ENCODE measurements at places on chromosomes 16 and 17.

- DNase-seq = peak; percentile 93
These were observed 2.1 kb downstream of the SSTR2 start for GRCh38 chr17:73166731-73167581.

GRCh38 chr16:71474864-71475263 is 12.8 kb upstream of the ZNF23 start:
- DNase-seq = peak; percentile 18

GRCh38 chr17:31722251-31723056 is 136.6 kb downstream of the COPRS start:
- no peak for DNase-seq

DNA sequence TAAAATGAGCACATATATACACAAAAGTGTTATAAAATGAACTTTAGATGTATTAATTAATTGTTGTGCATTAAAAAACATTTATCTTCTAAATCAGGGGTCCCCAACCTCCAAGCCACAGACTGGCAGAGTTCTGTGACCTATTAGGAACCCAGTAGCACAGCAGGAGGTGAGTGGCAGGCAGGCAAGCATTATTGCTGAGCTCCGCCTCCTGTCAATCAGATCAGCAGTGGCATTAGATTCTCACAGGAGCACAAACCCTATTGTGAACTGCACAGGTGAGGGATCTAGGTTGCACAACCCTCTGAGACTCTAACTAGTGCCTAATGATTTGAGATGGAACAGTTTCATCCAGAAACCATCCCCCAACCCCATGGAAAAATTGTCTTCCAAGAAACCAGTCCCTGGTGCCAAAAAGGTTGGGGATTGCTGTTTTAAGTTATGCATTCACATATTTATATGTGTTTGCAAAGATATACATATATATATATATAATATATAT is 583.7 kb downstream of the KCNJ2 start:
- DNase-seq = no peak

DNA sequence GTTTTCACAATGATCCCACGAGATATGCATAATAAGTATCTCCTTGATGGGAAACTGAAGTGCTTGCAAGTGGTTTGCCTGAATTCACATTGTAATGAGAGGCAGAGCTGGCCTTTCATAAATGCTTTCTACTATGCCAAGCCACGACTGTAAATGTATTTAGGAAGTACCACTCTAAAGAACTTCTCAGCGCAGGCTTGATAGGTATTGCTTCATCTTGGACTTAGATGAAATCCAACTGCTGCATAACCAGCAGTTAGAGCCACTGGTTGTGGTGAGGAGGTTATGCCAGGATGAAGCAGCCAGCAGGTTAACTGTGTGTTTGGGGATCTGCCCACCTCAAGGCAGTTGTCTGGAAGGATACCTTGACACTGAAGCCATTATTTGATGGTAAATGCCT is 26.8 kb downstream of the MARCHF10 start:
- DNase-seq = no peak

DNA sequence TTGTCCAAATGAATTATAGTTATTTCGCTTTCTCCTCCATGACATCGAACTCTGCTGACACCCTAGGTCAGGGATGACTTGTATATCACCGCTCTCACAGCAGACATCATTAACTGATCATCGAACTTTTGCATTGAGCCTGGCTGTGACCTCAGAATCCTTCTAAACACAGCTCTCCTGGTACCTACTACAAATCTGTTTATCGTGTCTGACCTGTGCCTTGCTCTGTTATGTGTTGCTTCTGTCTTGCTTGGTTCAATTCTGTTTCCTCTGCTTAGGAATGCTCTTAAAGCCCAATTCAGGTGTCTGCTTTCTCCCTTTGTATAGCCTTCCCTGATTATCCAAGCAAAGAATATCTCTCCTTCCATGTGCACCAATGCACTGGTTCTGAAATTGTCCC is 78.3 kb downstream of the CYLD start:
- DNase-seq = no peak

- no peak for DNase-seq
These were observed 1.2 kb downstream of the SLC6A4 start for GRCh38 chr17:30234296-30234695.

GRCh38 chr17:8468127-8468526 is 32.4 kb downstream of the NDEL1 start:
- DNase-seq = no peak

- no peak for DNase-seq
These were observed 193.4 kb downstream of the LGALS9B start for GRCh38 chr17:20273741-20274500.

- DNase-seq = peak; percentile 19
These were observed 157.0 kb downstream of the CPPED1 start for GRCh38 chr16:12646490-12647274.

- no peak for DNase-seq
These were observed 18.4 kb downstream of the CNTNAP1 start for GRCh38 chr17:42700586-42701289.

- no peak for DNase-seq
These were observed 1.3 kb downstream of the WNK4 start for GRCh38 chr17:42781639-42782165.

GRCh38 chr16:19354371-19354770 is 63.3 kb upstream of the TMC5 start:
- DNase-seq = no peak

GRCh38 chr16:57540387-57540786 is 2.1 kb upstream of the ADGRG5 start:
- DNase-seq = no peak

- DNase-seq = no peak
These were observed 314.9 kb downstream of the CEP112 start for GRCh38 chr17:65876985-65877384.

DNA sequence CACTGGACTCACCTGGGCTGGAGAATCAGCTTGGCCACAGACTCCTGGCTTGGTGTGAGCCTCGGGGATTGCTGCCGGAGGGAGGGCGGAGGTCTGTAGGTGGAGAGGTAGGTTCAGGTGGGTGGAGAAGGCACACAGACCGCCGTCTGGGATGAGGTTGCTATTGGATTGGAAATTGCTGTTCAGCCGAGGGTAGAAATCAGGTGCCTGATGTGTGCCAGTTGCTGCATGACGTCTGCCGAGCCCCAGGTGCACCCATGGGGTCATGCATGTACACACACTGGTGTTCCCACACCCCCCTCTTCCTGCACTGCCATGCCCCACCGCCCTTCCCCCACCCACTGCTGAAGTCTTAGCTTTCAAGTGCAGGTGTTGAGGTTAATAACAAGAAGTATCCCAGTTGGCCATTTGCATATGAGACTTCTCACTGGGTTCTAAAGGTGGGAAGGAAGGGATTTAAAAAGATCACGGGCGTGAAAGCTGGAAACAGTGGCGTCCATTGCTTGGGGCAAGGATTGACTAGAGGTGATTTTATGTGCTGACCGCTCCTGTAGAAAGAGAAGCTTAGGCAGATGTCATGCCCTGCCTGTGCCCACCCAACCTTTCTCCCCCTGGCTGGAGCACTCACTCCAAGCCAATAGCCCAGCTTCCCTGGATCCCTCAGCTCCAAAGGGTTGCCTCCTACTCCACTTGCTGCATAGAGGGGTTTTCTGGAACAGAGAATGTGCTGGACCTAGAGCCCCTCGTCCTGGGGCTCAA is 193.6 kb downstream of the CCDC182 start:
- no peak for DNase-seq

GRCh38 chr17:82444284-82444893 is 6.2 kb downstream of the CYBC1 start:
- DNase-seq = no peak

DNA sequence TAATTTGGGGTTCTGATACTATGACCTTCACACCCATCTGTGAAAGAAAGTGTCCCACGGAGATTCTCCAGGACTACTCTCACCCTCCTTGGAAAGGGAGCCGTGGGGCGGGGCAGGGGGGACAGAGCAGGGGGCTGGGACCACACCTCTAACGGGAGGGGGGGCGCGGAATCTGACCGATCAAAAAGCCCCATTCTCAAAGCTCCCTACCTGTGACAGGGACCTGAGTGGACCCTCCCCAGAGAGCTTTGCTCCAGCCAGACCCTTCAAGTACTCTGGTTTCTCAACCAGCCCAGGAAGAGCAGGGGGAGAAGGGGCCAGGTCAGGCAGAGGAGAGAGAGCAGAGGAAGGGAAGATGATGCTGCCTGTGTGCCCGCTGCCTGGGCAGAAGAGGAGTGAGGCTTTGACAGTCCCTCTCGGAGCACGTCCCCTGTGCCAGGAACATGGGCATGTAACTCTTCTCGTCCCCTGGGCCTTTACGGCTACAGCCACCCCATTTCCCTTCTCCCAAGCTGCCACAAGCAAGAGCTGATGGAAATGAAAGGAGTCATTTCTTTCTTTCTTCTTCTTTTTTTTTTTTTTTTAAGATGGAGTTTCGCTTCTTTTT is 682 bp downstream of the XAF1 start:
- DNase-seq = peak; percentile 24

DNA sequence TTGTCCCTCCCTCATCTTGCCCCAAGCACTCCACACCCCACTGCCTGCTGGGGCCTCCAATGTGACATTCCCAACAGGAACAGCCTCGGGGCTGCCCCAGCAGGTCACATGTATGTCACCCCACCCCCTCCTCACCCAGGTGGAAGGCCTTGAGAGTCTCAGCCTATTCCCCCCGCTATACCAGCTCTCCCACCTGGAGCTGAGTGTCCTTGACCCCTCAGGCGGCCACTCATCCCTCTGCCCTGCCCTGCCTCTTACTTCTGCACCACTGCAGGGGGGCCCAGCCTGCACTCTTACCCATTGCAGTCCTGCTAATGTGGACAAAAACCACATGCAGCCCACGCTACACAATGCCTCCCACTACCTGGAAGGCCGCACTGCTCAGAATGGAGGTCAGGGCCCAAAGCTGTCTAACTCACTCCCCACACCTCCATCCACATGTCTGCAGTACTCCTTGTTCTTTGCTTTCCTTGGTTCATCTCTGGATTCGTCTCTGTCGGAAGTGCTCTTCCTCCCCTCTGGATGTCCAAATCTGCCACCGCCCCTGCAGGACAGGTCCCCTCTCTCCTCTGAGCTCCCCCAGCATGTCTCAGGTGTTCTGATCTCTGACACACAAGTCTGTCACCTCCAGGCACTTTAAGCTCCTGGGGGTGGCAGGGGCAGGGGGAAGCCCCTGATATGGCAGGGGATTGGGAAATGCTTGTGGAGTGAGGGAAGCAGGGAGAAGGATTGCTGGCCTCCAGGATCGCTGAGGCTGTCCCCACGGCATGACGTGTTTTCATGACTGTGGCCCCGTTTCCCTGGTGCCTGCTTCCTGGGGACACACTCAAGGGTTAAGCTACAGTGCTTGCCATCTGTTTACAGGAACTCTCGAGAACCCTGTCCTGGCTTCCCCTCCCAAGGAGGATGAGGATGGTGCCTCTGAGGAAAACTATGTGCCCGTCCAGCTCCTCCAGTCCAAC is 20.8 kb downstream of the TRPV2 start:
- DNase-seq = no peak

DNA sequence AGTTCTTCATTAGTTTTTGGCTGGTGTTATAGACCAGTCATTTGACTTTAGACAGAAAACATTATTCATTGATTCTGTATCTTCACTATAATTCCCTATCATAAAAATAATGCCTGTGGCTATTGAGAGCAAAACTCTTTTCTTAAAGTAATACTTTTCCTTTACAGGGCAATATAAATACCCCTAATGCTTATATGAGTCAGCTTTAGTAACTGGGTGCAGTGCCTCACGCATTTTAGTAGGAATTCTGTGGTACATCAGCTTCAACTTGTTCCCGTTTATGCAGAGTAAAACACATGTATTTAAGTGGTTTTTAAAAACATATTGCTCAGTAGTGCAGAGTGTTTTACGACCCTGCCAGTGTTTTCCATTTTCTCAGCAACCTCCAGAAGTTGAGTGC is 68.1 kb downstream of the SEC14L1 start:
- DNase-seq = no peak

- no peak for DNase-seq
These were observed 806.2 kb upstream of the EEF2KMT start for GRCh38 chr16:5903832-5904231.

GRCh38 chr17:73802871-73803270 is 158.6 kb upstream of the SDK2 start:
- no peak for DNase-seq

DNA sequence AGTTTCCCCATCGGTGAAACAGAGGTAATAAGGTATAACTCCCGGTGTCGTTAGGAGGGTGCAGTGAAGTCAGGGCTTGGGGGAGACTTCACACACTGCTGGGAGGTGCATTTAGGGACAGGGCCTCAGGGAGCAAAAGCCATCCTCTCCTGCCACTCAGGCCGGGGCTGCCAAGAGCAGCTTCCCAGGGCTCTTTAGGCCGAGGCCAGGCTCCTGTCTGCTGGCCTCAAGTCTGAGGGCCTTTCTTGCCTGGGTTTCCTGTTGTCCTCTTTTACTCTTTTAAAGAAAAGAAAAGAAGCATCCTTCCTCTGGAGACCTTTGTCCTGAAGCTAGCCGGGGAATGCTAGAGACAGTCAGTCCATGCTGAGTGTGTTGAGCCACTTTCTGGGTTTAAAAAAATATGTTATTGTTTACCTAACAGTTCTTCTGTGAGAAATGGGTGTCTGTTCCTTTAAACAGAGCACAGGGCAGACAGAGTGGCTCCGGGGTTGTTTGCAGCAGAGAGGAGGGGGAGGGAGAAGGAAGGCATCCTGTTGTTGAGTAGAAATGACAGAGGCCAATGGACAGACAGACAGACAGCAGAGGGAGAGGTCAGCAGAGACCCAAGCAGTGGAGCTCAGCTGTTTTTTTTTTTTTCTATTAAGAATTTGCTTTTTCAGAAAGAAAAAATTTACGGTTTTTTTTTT is 79.1 kb downstream of the C17orf67 start:
- no peak for DNase-seq

GRCh38 chr16:84143081-84143480 is 1.9 kb downstream of the HSDL1 start:
- no peak for DNase-seq

DNA sequence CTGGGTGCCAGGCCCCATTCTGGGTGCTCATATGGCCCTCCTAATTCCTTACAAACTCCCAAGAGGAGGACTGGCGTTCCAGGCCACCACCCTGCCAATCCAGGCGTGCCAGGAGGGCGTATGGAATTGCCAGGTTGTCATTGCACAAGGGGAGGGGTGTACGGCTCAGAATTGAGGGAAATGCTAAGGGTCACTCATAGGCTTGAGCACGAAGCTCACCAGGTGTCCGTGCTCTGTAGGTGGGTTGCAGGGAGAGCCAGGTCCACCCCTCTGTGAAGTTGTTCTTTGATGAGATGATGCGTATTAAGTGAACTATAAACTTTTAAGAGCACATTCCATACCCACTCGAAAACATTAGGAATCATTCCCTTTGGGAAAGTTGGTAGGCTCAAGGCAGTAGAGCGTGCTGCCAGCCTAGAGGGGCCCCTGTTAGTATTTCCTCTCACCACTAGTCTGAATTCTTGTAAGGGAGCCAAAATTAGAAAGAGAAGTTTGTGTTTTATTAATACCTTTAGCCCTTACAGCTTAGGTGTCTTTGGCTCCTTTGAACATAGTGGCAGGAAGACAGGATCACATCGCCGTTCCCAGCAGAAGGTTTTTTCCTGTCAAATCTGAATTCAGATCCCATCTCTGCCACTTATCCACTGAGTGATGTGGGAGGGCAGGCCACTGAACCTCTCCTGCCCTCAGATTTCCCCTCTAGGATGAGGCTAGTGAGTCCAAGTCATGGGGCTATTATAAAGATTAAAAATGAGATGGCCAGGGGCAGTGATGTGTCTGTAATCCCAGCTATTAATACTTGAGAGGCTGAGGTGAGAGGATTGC is 38.7 kb upstream of the NFAT5 start:
- DNase-seq = no peak

- DNase-seq = no peak
These were observed 379.6 kb upstream of the PSMD7 start for GRCh38 chr16:73916829-73917594.

GRCh38 chr17:80419255-80419654 is 4.3 kb downstream of the ENDOV start:
- DNase-seq = no peak

- no peak for DNase-seq
These were observed 22.6 kb downstream of the RNF213 start for GRCh38 chr17:80283116-80283852.

Measured in suppressor macrophage treated with lipopolysaccharide for 1 hour (primary cell).